LHCN-M2 (cell line): ENCODE measurements at places on chromosomes 3 and 15.
A peak's percentile ranks its signal among the peaks of the same experiment; 100 is the strongest.

DNA sequence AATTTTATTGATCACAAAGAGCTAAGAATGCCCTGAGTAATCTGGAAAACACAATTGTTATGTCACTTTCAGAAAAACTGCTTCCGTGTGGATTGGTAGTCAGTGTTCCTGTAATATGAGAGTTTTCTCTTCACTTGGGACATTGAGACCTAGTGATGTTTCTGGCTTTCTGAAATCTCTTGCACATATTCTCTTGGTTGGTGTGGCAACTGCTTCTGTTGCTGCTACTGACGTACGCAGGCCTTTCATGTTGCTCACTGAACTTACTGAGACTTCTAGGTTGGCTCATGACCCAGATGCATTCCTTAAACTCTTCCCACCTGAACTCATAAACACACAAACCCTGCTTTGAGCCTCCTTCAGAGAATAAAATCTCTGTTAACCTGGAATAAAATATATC lies 175.0 kb upstream of the PFN2 start:
- peak; percentile 34 for DNase-seq

- DNase-seq: peak; percentile 38
Measured at GRCh38 chr3:101091489-101091888, 98.3 kb upstream of the ABI3BP start.

DNA sequence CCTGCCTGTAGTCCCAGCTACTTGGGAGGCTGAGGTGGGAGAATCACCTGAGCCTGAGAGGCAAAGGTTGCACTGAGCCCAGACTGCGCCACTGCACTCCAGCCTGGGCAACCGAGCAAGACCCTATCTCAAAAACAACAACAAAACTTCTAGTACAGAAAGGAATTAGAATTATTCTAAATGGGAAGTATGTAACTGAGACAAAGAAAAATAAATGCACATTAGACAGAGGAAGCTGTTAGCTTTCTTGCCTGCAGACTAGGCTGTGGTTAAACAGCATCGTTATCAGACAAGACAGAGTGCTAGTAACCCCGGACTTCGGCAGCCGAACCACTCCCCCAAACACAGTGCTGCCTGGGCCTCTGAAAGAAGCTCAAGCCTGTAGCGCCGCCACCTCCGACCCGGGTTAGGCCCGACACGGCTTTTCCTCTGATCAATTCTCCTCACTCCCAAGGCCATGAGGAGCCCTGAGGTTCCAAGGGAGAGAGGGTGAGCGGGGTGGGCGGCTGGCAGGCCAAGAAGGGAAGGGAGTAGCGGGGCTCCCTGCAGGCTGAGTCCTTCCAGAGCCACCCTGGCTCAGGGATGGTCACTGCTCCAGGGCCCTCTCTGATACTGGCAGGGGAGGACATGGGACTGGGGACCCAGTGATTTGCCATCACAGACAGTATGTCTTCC lies 44.8 kb upstream of the MUC4 start:
- no peak for DNase-seq

DNA sequence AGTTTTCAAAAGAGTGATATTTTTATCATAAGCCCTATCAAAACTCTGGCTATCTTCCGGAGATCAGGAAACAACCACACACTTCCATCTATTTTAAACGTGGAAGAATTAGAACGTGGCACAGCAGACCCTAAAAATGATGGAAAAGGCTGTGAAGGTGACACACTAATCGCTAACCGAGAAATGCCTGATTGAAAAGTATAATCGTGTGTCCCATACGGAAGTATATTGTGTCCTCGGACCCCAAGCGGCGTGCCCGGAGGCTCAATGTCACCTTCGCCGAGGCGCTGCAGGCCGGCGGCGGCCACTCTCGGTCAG lies 642 bp downstream of the COX5A start:
- DNase-seq: no peak

DNA sequence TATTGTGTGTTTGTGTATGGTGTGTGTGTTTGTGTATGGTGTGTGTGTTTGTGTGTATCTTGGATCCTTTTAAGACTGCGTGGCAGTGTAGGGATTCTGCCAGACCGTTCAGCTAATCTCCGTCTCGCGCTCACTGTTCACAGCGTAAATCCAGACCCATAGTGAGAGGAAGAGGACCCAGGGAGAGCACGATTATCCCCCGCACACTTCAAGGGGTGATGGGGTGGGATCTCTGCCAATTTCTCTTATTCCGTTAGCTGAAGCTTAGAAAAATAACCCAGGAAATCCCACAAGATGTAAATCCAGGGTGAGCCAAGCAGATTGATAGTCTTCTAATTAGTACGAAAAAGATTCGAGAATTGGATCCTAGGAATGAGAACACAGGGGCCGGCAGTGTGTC lies 381.2 kb downstream of the GABRG3 start:
- DNase-seq: no peak

- DNase-seq: no peak
Measured at GRCh38 chr15:89429986-89430385, 66.4 kb downstream of the RHCG start.

DNA sequence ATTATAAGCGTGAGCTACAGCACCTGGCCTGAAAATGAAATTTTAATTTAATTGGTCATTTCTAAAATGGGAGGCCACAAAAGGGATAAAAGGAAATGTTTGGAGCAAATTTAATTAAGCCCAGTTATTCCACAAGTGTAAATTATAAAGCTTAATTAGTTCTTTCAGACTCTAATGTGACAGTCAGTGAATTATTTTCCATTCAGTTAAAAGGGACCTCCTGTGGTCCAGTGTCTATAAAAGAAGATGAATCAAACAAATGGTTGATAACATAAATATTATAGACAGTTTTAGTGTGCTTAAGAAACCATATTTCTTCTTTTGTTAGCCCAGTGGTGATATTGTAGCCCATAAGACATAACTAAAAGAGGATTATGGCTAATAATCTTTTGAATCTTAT lies 66.4 kb downstream of the CNOT10 start:
- DNase-seq: no peak

DNA sequence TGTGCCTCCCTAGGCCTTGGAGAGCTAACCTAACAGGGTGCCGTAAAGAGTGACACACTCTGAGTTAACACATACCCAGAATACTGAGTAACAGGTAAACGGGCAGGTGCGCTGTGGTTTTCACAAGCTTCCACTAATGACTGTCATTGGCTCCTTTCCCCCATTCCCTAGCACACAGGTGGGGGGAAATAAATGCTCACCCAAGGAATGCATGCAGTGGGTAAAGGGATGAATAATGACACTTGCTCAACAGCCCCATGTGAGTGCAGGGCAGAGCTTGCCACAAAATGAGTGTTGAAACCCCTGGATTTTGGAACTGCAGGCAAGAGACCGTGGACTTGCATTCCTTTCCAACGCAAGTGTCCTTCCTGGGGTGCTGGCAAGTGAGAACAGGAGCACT lies 57.6 kb downstream of the ADAMTS17 start:
- no peak for DNase-seq

GRCh38 chr3:21826416-21826815 lies 75.4 kb upstream of the ZNF385D start:
- peak; percentile 46 for DNase-seq

DNA sequence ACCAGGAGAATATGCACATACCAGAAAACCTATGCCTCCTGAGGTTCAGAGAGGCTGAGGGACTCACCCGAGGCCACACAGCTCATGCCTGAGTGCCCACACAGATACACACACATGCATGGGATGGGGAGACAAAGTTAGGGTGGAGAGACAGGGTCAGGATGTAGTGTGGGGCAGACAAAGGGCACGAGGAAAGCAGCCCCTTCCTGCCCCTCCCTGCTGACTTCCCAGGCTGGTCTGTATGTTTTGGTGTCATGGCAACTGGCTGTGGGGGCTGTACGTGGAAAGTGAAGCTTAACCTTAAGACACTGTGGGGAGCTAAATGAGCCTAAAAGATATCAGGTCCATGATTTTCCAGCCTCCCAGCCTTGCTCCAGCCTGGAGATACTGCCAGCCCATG lies 57.8 kb downstream of the EPHB3 start:
- DNase-seq: no peak

- DNase-seq: peak; percentile 77
Measured at GRCh38 chr3:167728176-167728575, 6.5 kb downstream of the PDCD10 start.

DNA sequence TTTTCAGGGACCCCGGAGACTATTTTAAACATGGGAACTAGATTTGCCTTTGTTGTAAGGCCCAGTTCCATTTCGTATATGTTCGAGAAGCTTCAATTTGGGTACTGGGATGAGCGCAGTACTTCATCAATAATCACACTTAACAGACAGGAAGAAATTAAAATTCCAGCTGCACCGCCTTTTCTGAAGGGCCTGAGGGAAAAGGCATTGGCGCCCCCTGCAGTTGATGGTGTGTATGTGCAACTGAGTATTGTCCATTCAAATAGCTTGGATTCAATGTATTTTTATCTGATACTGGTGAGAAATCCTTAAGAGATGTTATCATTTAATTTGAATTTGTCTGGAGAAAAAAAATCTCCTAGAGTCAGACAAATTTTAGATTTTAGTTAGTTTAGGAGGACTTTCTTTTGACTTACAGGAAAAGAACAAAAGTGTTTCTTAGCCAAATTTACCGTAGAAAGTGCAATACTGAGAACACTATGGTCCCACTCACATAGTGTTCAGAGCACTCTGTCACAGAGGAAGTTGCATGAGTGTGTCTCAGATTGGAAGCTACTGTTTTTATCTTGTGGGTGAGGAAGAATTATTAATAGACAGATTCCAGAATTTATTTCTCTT lies 5.4 kb upstream of the ALDH1A2 start:
- DNase-seq: peak; percentile 56

GRCh38 chr3:118618247-118619040 lies 416.2 kb downstream of the IGSF11 start:
- no peak for DNase-seq

DNA sequence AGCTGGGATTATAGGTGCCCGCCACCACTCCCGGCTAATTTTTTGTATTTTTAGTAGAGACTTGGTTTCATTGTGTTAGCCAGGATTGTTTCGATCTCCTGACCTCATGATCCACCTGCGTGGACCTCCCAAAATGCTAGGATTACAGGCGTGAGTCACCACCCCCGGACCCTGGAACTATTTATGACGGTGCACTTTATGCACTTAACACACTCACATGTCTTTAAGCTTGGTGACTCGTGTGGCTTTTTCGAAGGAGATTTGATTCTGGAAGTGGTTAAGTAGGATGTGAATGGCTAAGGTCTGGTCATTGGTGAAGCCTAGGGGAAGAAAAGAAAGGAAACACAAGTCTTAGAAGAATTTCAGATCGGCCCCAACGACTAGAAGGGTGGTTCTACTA lies 20.3 kb downstream of the BBS4 start:
- peak; percentile 69 for DNase-seq

- DNase-seq: peak; percentile 56
Measured at GRCh38 chr3:124786511-124787241, 56.4 kb downstream of the UMPS start.

GRCh38 chr3:57637391-57637790 lies 40.2 kb upstream of the ARF4 start:
- DNase-seq: peak; percentile 9

DNA sequence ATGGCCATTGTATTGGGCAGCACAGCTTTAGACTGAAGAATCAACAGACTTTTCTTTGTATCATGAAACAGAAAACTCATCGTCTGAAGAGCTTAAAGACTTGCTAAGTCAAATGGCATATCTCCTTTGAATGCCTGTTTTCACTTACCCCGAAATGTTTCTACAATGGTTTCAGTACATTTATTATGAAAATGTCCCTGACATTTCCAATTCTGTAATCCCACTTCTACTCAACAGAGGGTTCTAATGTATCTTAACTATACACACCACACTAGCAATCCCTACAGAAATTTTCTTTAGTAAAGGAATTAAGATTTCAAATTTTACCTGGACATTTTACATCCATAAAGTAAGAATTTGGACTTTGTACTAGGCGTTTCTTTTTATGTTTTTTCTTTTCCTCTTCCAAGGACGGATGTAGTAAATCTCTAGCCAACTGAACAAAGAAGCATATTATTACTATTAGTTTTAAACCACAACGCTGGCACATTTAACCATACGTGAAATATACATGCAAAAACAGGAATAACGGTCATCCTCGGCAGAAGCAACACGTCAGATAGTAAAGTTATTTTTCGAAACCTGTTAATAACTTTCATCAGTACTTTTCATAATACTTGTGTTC lies 1.1 kb downstream of the RPS27L start:
- DNase-seq: no peak

DNA sequence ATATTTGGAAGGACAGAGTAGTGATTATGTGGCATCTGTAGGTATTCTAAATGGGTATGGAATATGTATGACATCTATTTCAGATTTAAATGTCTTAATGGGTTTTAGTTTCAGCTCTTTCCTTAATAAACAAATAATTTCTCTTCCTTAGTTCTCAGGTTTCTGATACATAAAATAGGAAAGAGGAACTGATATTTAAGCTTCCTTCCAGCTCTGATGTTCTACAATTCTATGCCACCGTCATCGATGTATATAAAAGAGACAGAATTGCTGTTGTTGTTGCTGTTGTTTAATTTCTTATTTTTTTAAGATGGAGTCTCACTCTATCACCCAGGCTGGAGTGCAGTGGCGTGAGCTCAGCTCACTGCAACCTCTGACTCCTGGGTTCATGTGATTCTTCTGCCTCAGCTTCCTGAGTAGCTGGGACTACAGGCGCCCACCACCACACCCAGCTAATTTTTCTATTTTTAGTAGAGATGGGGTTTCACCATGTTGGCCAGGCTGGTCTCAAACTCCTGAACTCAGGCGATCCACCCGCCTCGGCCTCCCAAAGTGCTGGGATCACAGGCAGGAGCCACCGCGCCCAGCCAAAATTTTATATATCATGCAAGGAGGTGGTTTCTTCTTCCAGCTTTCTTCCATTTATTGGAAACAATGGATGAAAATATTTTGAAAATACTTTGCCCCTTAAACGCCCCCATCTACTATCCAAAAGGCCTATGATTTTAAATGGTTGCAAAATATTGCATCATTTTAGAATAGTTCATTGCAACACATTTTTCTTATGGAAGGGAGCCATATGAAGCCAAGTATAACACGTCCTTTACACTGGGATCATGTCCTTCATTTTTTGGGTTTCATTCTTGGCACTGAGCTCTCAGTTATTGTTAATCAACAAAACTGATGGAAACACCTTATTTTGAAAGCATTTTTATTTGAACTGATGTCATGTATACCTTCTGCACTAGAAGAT lies 13.9 kb upstream of the C15orf61 start:
- DNase-seq: no peak

DNA sequence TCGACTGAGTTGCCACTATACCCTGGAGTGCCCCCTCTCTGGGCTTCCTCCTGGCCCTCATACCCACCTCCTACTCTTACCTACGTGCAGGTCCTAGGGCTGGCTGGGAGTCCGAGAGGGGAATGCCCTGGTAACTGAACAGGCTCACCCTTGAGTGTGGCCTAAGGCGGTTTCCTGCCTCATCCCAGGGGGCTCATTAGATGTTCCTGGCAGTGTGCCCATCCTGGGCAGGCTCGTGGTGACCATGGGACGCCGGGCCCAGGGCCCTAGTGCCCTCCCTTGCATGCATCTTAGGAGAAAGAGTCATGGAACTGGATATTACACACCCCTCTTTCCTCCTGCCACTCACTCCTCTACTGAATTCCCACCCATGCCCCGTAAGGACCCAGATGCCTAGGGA lies 2.8 kb downstream of the SEMA4B start:
- peak; percentile 66 for DNase-seq

GRCh38 chr3:185983495-185984141 lies 45.8 kb upstream of the TRA2B start:
- DNase-seq: peak; percentile 54
